ENCODE measurements at places on chromosomes 1 and 21. TPM values are rescaled to one million over a fixed set of nuclear protein-coding genes. Genes with fewer than 3 reads are reported as not detected.

The IGSF21 gene
- total RNA-seq = not detected

DNA sequence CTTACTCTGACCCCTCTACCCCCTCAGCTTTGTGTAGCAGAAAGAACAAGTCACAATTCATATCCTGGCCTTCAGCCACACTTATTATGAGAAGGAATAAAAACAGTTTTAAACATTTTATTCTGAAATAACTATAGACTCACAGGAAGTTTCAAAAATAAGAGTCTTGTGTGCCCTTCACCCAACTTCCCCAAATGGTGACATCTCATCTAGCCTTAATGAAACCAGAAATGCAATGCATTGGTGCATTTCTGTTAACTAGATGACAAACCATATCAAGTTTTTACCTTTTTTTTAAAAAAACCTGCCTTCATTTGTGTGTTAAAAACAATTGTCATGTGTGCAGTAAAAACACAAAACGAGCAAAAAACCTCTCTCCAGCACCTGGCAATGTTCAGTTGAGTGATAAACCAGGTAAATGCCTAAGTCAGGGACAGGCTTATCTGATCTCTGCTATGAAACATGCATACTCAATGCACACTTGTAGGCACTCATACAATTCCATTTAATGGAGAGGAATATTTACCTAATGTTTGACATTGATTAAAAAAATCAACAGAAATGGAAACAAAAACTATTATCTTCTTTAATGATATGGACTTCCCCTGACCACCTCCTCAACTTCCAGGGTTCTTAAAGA, 51.5 kb downstream of the SH3BGR start:
- no peak for DNase-seq

- no peak for DNase-seq
These were observed 5.5 kb downstream of the CAPN2 start for GRCh38 chr1:223717695-223718363.

DNA sequence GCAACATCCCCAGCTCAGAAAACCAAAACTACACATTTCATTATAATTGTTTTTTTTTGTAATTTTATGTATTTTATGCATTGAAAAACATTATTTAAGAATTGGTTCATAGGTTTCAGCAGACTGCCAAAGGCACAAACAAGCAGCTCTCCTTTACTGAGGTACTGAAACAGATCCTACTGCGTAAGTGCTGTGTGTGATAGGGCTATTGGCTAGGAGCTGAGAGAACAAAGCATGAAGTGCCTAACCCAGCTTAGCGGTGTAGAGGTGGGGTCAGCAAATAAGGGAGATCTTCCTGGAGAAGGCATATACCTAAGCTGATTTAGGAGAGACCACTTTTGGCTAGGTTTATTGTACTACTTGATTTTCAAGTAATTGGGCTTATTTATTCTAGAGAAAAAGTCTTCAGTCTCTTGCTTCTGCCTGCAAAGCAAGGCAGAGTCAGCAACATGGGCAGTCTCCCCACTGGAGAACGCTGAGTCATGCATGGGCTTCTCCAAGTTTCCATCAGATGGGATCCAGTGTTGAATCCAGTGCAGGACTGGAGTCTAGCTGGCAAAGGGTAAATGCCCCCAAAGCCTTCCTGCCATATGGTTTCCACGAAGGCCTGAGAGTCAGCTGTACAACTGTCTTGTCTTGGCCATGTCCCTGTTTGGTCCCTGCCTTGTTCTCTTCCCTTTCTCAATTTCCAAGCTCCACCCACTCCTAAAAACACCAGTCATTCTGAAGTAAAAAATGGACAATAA, 18.0 kb upstream of the YTHDF2 start:
- DNase-seq = no peak

- no peak for DNase-seq
These were observed 97.3 kb downstream of the LMX1A start for GRCh38 chr1:165259236-165259635.

DNA sequence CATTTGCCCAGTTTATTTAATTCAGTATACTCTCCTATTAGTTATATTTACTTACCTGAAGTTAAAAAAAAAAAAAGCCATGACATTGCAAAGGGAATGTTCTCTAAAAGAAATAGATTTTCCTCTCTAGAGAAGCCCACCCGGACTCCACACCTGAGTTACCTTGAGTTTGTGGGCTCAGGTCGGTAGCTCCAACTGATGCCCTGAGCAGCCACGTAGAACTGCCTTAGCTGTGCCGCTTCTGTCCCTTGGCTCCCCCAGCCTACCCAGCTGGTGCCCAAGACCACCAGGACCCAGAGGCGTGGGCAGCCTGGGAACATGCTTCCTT, 250 bp downstream of the F5 start:
- DNase-seq = no peak

The GNG4 gene
- 0.19 TPM for total RNA-seq

DNA sequence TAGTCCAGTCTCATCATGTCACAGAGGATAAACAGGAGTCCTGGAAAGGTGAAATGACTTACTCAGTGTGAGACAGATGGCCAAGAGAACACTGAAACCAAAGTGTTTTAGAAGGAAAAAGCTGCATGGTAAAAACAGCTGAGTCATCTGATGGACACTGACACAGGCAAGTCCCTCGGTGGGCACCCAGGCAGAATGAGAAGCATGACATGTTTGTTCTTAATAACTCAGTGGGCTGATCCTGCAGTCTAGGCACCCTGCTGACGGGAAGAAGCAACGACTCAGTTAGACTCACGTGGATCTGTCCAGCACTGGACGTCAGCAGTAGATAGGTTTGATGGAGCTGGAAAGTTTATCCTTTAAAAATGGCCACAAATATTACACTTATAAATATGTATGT, 116.9 kb downstream of the RGS7 start:
- DNase-seq = no peak

GRCh38 chr1:34870395-34870794, 10.8 kb upstream of the SMIM12 start:
- no peak for DNase-seq

- no peak for DNase-seq
These were observed 39.8 kb upstream of the C1orf105 start for GRCh38 chr1:172380441-172381244.

All from natural killer cell treated with Interleukin-12 subunit alpha and Interleukin-12 subunit beta and Interleukin-15 and Interleukin-18, amount 100 ng/mL, for 72 hours (primary cell).